ENCODE measurements at places on chromosomes 4 and X.

- no peak for DNase-seq
These were observed 41.2 kb upstream of the PDHA2 start for GRCh38 chr4:95798727-95799126.

- DNase-seq = no peak
These were observed 26.7 kb downstream of the DKK2 start for GRCh38 chr4:107009196-107009968.

DNA sequence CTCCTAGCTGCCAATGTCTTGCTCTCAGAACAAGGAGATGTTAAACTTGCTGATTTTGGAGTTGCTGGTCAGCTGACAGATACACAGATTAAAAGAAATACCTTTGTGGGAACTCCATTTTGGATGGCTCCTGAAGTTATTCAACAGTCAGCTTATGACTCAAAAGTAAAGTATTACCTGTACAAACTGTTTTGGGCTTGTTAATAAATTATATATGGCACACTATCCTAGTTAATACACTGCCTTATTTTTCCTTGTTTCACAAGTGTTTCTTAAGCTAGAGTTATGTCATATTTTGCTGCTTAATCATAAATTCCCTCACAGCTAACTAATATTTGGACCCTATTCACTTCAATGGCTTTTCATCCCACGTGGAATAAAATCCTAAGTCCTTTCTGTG lies 45.3 kb downstream of the STK26 start:
- no peak for DNase-seq

GRCh38 chr4:91171217-91171616 lies 1044.0 kb downstream of the CCSER1 start:
- no peak for DNase-seq

DNA sequence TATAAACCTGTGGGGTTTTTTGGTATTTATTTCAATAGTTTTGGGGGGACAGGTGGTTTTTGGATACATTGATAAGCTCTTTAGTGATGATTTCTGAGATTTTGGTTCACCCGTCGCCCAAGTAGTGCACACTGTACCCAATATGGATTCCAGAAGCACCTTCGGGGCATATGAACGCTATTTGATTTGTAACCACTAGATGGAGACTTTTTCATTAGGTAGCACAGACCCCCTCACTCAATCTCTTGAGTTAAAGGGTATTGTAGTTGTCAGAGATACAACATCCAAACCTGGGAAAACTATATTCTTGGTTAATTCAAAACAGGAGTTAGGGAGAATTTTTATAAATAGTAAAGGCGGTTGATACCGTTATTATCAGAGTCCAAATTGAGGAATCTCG lies 79.8 kb downstream of the SPANXN3 start:
- no peak for DNase-seq

GRCh38 chr4:43126595-43126994 lies 234.1 kb downstream of the GRXCR1 start:
- no peak for DNase-seq

DNA sequence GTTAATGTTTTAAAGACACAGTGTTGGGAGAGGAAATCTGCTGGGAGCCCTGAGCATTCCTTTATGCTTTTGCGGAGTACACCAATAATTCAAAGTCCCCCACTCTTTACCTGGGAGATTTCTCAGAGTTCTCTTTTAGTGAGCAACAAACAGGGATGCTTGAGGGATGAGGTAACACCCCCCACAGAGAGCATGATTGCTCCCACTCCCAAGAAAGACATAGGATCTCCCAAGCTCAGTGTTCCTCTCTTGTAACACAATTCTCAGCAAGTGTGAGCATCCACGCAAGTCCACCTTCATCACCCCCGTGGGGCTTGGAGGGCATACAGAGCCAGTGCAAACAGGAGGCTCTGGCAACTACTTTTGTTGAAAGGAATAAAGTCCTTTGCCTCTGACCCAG lies 36.1 kb downstream of the GSPT2 start:
- no peak for DNase-seq

DNA sequence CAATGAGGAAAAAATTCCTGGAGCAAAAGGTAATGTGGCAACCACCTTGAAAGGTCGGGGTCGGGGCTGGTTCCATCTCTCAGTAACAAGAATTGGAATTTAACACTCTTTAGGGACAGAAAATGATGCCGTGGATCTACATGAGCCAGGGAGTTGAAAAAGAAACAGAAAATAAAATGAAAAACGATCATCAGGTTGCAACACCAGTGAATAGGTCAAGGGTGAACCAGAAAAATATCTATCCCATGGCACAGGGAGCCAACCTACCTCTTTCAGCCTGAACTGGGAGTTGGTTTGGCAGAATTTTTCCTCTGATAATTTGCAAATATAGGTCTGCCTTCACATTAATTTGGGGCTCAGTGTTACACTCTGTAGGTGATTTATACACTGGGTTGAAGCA lies 93.7 kb downstream of the C4orf33 start:
- DNase-seq = no peak

- no peak for DNase-seq
These were observed 174.0 kb downstream of the GLUD2 start for GRCh38 chrX:121221322-121221977.
